ENCODE measurements at places on chromosomes 5 and 9.
A peak's percentile ranks its signal among the peaks of the same experiment; 100 is the strongest.

GRCh38 chr9:33143241-33143661 is 23.9 kb downstream of the B4GALT1 start:
- H3K4me1 ChIP-seq = peaks cover 53% of the 10 kb centered on the region
- no peaks in the 10 kb centered on the region for H3K36me3 ChIP-seq
- H3K4me3 ChIP-seq = no peak overlapping the region
- H3K27me3 ChIP-seq = no peaks in the 10 kb centered on the region
- peak overlapping the region; percentile 73 for H3K27ac ChIP-seq

DNA sequence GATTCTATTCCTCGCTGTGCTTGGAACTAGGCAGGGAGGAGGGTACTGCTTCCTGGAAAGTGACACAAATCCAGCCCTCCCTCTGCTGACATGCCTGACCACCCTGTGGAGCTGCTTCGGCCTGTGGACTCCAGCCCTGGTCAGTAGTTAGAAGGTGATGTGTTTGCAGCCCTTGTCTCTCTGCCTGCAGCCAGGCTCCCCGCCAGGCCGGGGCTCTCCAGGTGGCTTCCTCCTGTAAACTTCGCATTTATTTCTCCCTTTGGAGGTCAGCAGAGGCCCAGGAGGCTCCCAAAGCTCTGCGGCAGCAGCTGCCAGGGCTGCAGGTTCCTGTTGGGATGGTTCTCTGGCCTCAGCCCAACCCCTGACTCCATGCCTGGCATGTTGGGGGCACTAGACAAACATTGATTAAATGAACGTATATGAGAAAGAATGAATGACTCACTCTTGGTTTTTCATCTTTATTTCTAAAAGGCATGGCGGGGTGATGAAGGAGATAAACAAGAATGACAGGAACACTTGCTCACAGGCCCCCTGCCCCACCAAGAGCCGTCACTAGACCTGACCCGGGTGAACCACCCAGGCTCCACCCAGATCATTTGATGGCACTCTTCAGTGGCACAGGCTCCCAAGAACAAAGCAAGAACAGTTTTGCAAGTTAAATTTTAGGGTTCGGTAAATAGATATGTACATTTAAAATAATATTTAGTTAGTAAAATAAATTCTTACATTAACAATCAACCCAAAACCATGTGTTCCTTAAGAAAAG is 8.4 kb upstream of the IRX2 start:
- H3K27ac ChIP-seq = no peak overlapping the region
- H3K4me1 ChIP-seq = no peaks in the 10 kb centered on the region
- no peak overlapping the region for H3K4me3 ChIP-seq
- peaks cover 23% of the 10 kb centered on the region for H3K27me3 ChIP-seq

- peaks cover 2% of the 10 kb centered on the region for H3K27me3 ChIP-seq
- no peaks in the 10 kb centered on the region for H3K36me3 ChIP-seq
- H3K27ac ChIP-seq = no peak overlapping the region
- H3K4me3 ChIP-seq = no peak overlapping the region
Observed at GRCh38 chr9:127269449-127269848, 4.9 kb downstream of the GARNL3 start.

GRCh38 chr5:10111571-10111970 is 138.1 kb downstream of the ATPSCKMT start:
- H3K4me3 ChIP-seq = no peak overlapping the region
- no peaks in the 10 kb centered on the region for H3K27me3 ChIP-seq
- no peak overlapping the region for H3K27ac ChIP-seq
- no peaks in the 10 kb centered on the region for H3K36me3 ChIP-seq
- no peaks in the 10 kb centered on the region for H3K4me1 ChIP-seq

DNA sequence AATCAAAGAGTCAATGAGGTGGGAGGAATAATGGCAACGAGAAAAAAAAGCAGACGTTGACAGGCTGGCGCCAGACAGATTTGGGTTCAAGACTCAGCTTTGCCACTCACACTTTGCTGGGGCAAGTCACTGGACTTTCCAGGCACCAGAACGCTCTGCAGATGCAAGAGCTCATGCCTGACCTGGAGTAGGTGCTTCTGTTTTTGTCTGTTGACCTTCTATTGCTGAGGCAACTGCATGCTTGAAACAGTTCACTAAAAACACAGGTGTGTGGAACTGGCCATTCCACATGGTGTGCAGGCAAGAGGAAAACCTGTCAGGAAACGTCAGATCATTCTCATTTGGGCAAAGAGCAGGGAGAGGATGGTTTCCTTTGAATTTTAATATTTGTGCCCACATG is 161.2 kb upstream of the SMIM23 start:
- no peak overlapping the region for H3K4me3 ChIP-seq
- peaks cover 26% of the 10 kb centered on the region for H3K27me3 ChIP-seq
- H3K4me1 ChIP-seq = no peaks in the 10 kb centered on the region
- H3K36me3 ChIP-seq = no peaks in the 10 kb centered on the region

DNA sequence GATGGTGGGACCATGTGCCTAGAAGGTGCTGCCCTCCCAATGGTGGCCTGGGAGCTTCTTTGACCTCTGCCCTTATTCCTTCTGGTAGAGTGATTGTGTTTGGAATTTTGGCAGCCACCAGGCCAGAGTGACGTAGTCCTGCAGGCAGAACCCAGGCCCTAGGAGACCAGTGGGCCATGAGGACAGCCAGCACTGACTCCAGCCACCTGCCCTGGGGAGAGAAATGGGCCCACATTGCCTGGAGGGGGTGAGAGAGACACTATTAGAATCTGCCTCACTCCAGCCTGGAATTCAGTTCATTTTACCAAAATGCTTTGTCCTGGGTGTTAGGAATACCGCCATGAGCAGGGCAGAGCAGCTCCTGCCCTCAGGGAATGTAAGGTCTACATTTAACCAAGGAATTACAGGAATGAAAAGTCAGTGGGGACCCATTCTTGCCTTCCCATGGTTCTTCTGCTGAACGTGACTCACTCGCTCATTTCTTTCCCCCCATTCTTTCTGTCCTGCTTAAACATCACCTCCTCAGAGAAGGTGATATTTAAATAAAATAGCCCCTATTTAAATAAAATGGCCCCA is 5.5 kb upstream of the COL27A1 start:
- H3K27ac ChIP-seq = no peak overlapping the region
- H3K36me3 ChIP-seq = no peaks in the 10 kb centered on the region
- no peaks in the 10 kb centered on the region for H3K4me1 ChIP-seq
- peaks cover 68% of the 10 kb centered on the region for H3K27me3 ChIP-seq
- no peak for DNase-seq

- H3K4me1 ChIP-seq = no peaks in the 10 kb centered on the region
- no peak overlapping the region for H3K27ac ChIP-seq
- H3K4me3 ChIP-seq = no peak overlapping the region
- H3K36me3 ChIP-seq = no peaks in the 10 kb centered on the region
- no peaks in the 10 kb centered on the region for H3K27me3 ChIP-seq
Observed at GRCh38 chr5:106376522-106376921, 1294.2 kb downstream of the EFNA5 start.

GRCh38 chr9:842635-843426 is 1.3 kb downstream of the DMRT1 start:
- H3K27ac ChIP-seq = no peak overlapping the region
- H3K4me1 ChIP-seq = no peaks in the 10 kb centered on the region
- H3K36me3 ChIP-seq = no peaks in the 10 kb centered on the region
- peaks cover 25% of the 10 kb centered on the region for H3K27me3 ChIP-seq
- no peak for DNase-seq
- H3K4me3 ChIP-seq = no peak overlapping the region

GRCh38 chr9:114677418-114677817 is 4.6 kb downstream of the TEX48 start:
- H3K4me1 ChIP-seq = no peaks in the 10 kb centered on the region
- no peaks in the 10 kb centered on the region for H3K27me3 ChIP-seq
- no peak overlapping the region for H3K27ac ChIP-seq
- no peak for DNase-seq

- H3K4me3 ChIP-seq = no peak overlapping the region
- H3K27ac ChIP-seq = no peak overlapping the region
- H3K36me3 ChIP-seq = no peaks in the 10 kb centered on the region
- no peaks in the 10 kb centered on the region for H3K27me3 ChIP-seq
Observed at GRCh38 chr9:134358662-134359319, 32.5 kb downstream of the RXRA start.

- no peak overlapping the region for H3K27ac ChIP-seq
- H3K4me3 ChIP-seq = no peak overlapping the region
- no peaks in the 10 kb centered on the region for H3K4me1 ChIP-seq
- DNase-seq = no peak
- H3K27me3 ChIP-seq = no peaks in the 10 kb centered on the region
- H3K36me3 ChIP-seq = no peaks in the 10 kb centered on the region
Observed at GRCh38 chr5:146921225-146921624, 42.7 kb upstream of the PPP2R2B start.

DNA sequence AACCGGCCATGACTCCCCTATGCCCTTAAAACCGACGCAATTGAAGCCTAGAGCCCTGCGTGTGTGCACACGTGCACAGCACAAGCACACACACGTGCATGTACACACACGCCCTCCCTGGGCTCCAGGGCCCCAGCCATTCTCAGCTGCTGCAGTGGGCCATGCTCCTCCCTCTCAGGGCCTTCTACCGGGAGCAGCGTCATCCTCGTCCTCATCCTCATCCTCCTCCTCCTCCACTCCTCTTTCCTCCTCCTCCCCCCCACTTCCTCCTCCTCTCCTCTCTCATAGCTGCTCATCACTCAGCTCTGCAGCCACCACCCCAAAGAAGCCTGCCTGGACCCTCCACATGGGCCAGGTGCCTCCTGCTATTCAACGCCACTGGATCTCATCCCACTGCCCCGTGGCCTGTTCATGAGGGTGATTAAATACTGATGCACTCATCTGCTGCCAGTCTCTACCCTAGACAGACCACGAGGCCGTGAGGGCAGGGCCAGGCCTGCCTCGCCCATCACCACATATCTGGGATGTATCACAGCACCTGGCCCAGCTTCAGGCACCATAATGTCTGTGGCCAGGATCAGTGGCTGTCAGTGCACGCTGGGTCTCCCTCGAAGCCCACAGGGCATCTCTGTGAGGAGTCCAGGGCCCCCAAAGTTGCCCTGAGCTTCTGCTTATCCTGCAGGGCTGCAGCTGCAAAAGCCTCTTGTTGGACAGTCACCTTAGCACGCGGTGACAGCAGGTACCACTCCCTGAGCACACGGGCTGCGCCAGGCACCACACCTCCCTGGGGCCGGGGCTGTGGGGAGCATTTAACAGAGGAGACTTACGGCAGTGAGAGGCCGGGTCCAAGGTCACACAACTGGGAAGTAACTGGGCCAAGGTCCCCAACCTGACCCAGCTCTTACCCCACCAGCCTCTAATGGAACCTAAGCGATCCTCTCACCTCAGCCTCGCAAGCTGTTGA is 9.8 kb downstream of the FAM78A start:
- H3K27ac ChIP-seq = peak overlapping the region; percentile 92
- peaks cover 94% of the 10 kb centered on the region for H3K4me1 ChIP-seq
- H3K27me3 ChIP-seq = no peaks in the 10 kb centered on the region

DNA sequence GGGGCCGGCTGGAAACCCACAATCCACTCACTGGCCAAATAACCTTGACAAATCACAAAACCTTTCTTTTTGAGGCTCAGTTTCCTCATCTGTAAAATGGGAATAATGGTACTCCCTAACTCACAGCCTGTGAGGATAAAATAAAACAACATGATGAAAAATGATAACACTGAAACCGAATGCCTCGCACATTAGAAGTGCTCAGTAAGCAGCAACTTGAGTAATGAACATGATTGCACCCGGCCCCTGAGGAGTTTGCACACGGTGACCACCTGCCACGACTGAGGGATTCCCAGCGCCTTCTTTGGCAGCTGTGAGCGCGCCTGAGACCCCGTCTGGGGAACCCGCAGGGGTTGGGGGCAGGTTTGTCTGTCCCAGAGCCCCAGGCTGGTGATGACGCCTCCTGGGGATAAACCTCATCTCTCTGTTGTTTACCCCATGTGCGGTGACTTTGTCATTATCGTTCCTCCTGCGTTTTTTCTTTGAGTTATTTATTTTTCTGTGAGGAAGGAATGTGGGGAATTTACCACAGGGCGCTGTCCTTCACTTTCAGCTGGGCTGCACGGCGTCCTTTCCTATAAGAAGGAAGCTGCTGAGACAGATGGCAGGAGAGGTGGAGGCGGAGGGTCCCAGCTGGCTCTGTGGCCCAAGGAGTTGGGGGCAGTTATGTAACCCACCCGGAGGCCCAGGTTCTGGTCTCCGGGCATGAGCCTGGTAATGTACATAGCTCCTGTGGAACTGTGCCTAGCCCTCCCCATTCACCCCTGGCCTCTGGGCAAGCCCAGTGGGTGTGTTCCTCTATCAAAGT is 3.0 kb upstream of the SYNPO start:
- no peak overlapping the region for H3K27ac ChIP-seq
- no peak for DNase-seq
- H3K4me3 ChIP-seq = no peak overlapping the region
- no peaks in the 10 kb centered on the region for H3K27me3 ChIP-seq

DNA sequence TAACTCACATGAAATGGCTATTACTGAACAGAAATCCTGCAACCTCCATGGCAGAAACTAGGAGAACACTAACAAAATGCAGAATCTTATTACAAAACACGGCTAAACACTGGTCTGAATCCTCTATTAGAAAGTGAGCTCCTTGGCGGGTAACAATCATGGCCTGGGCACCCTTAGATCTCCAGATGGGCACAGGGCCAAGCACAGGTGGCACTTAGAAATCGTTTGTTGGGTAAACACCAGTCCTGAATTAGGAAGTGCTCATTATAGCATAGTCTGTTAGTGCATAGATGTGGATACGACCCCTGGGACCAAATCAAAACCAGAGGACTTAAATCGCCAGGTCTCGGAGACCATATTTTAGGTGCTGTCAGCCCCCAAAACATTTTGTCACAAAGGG is 14.4 kb downstream of the VDAC1 start:
- no peaks in the 10 kb centered on the region for H3K27me3 ChIP-seq
- H3K4me1 ChIP-seq = no peaks in the 10 kb centered on the region
- DNase-seq = no peak
- H3K4me3 ChIP-seq = no peak overlapping the region
- peaks cover 5% of the 10 kb centered on the region for H3K36me3 ChIP-seq

- peaks cover 5% of the 10 kb centered on the region for H3K36me3 ChIP-seq
- no peak for DNase-seq
- peaks cover 10% of the 10 kb centered on the region for H3K4me1 ChIP-seq
Observed at GRCh38 chr9:35108461-35108860, 5.5 kb upstream of the STOML2 start.

- DNase-seq = no peak
- no peak overlapping the region for H3K4me3 ChIP-seq
- H3K4me1 ChIP-seq = no peaks in the 10 kb centered on the region
- H3K27me3 ChIP-seq = no peaks in the 10 kb centered on the region
- H3K36me3 ChIP-seq = no peaks in the 10 kb centered on the region
- no peak overlapping the region for H3K27ac ChIP-seq
Observed at GRCh38 chr9:114694719-114695269, 12.8 kb upstream of the TEX48 start.

GRCh38 chr9:279674-280073 is 65.0 kb downstream of the DOCK8 start:
- no peaks in the 10 kb centered on the region for H3K27me3 ChIP-seq
- H3K36me3 ChIP-seq = peaks cover 66% of the 10 kb centered on the region
- no peak overlapping the region for H3K4me3 ChIP-seq
- DNase-seq = no peak
- peaks cover 81% of the 10 kb centered on the region for H3K4me1 ChIP-seq
- peak overlapping the region; percentile 98 for H3K27ac ChIP-seq

Data from T-cell (primary cell).